ENCODE measurements at places on chromosomes 1 and 21.

GRCh38 chr1:96771847-96772246 is 50.3 kb downstream of the PTBP2 start:
- DNase-seq: no peak

GRCh38 chr21:33039536-33039935 is 13.8 kb downstream of the OLIG2 start:
- no peak for DNase-seq

DNA sequence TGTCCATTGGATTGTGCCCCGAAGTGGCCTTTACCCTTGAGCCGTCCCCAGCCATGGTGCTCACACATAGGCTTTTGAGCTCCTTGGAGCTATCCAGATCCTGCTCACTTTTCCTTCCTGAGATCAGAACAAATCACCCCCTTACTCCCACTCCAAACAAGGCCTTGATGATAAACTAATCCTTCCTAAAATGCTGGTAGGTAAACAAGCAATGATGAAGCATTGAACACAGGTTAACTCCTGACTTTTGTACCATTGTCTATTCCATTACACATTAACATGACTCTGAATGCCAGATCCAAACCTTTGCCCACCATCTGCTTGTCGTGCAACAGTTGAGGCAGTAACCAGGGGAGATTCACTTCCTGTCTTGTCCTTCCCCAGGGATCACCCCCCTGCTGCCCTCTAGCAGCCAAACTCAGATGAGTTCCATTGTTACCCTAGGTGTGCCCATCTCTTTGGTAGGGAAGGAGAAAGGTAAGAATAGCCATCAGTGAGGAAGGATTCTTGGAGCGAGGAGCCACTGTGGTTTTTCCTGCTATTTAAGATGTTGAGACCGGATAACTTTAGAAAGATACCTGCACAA is 79.5 kb upstream of the DNAJC6 start:
- DNase-seq: no peak

GRCh38 chr1:167454894-167455785 is 63.2 kb downstream of the CD247 start:
- DNase-seq: no peak

All from NCI-H2081 treated with DMSO at 0.1 percent for 48 hours (cell line).